Neuronal stem cell (in vitro differentiated cells): ENCODE measurements at places on chromosomes 5 and 9.

GRCh38 chr9:76904661-76905457 is 1.1 kb downstream of the PRUNE2 start:
- peaks cover 18% of the 10 kb centered on the region for H3K27me3 ChIP-seq
- no peaks in the 10 kb centered on the region for H3K36me3 ChIP-seq
- no peaks in the 10 kb centered on the region for H3K4me1 ChIP-seq
- no peak overlapping the region for H3K4me3 ChIP-seq
- no peak overlapping the region for H3K27ac ChIP-seq

GRCh38 chr5:19169426-19169825 is 818.6 kb downstream of the CDH18 start:
- H3K27me3 ChIP-seq = no peaks in the 10 kb centered on the region
- H3K27ac ChIP-seq = no peak overlapping the region
- H3K4me3 ChIP-seq = no peak overlapping the region
- no peaks in the 10 kb centered on the region for H3K36me3 ChIP-seq
- DNase-seq = no peak
- no peaks in the 10 kb centered on the region for H3K4me1 ChIP-seq

- no peak overlapping the region for H3K27ac ChIP-seq
- no peak for DNase-seq
- H3K27me3 ChIP-seq = no peaks in the 10 kb centered on the region
- H3K4me1 ChIP-seq = no peaks in the 10 kb centered on the region
Measured at GRCh38 chr5:178476972-178477754, 113.0 kb downstream of the COL23A1 start.

DNA sequence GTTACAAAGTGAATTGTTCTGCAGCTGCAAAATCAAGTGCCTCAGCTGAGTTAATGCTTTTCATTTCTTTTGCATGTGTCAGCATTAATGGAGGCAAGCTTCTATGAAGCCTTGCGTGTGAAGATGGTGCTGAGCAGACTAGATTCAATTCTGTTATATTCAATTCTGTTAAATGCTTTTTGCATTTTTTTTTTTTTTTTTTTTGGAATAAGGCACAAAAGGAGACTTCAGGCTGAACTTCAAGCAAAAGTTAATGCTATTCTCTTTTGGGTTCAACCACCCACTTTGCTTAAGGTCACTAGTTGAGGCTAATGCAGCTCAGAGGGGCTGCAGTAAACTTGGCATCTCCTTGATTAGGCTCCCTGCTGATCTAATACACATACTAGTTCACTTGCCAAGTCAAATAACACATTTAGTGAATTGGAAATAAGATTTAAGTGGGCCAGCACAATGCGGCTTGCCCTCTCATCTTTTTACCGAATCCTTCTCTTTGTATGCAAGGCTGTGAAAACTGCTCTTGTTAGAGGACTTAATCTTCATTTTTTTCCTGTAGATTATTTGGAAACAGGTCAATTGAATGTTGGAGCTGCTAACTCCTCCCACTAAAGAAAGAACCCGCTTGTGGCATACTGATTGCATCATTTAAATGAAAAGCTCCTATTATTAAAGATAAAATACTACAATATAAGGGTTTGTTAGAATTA is 1020.2 kb downstream of the NR2F1-AS1 start:
- H3K27me3 ChIP-seq = no peaks in the 10 kb centered on the region
- no peak overlapping the region for H3K27ac ChIP-seq
- no peaks in the 10 kb centered on the region for H3K36me3 ChIP-seq
- peaks cover 5% of the 10 kb centered on the region for H3K4me1 ChIP-seq
- no peak overlapping the region for H3K4me3 ChIP-seq

DNA sequence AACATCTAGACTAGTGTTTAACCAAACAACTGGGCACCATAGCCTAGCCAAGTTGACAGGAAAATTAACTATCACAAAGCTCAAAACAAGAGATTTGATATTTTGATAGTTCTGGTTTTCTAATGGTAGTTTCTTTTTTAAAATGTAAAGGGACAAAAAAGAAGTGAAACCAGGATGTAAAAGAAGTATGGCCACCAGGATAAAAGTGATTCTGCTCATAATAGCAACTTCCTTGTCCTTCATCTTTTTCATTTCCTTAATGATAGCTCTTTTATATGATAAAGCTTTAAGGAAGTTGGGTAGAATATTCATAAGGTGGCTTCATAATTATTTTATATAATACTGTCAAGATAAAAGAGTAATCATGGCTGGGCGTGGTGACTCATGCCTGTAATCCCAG is 139.1 kb downstream of the BASP1 start:
- no peak for DNase-seq
- H3K27me3 ChIP-seq = no peaks in the 10 kb centered on the region
- no peak overlapping the region for H3K27ac ChIP-seq
- H3K4me3 ChIP-seq = no peak overlapping the region
- no peaks in the 10 kb centered on the region for H3K36me3 ChIP-seq
- peaks cover 2% of the 10 kb centered on the region for H3K4me1 ChIP-seq

DNA sequence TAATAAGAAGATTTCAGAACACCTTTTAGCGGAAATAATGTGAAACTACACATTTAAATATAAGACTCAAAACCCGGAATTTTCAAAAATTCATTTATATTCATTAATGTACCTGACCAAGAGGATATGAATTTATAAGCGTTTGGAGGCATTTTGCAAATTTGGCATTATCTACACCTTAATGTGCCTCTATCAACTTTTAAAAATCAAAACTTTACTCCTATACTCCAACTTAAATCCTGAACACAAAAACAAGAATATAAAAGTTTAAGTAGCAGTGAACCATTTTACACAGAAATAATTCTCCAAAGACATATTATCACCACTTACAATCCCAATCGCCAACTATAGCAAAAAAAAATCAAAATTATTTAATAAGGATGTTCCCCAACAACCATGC is 3.9 kb downstream of the ZNF608 start:
- peak overlapping the region; percentile 82 for H3K4me3 ChIP-seq
- H3K27me3 ChIP-seq = no peaks in the 10 kb centered on the region

DNA sequence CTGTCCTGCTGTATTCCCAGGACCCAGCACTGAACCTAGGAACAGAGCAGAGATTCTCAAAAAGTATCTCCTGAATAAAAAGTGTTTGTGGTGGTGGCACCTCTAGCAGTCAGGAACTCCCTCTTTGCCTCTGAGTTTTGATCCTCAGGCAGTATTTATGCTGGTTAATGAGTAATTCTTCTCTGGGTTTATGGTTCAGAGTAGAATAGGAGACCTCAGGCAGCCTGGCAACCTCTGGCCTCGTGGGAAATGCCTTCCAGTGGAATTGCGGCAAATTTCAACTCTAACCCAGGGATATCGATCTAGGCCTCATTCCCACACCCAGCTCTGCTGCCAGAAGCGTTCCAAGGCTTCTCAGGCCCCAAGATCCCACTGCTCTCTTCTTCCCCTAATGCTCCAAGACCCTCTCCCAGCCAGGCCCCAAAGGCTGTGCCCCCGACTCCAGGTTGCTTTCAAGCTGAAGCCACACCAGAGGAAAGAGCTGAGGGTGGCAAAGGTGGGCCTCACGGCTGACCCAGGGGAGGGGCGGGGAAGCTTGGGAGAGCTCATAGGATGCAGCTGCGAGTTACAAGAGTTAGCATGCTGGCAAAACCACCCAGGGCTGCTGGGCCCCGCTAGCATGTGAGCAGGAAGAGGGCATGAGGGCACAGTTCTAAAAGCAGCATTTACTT is 10.9 kb upstream of the HDHD3 start:
- H3K36me3 ChIP-seq = peaks cover 63% of the 10 kb centered on the region
- no peak overlapping the region for H3K4me3 ChIP-seq
- no peaks in the 10 kb centered on the region for H3K4me1 ChIP-seq
- H3K27ac ChIP-seq = no peak overlapping the region
- DNase-seq = no peak

GRCh38 chr5:25345240-25345771 is 700.5 kb upstream of the CDH10 start:
- no peak overlapping the region for H3K27ac ChIP-seq
- H3K4me3 ChIP-seq = no peak overlapping the region
- no peaks in the 10 kb centered on the region for H3K4me1 ChIP-seq
- H3K36me3 ChIP-seq = no peaks in the 10 kb centered on the region

GRCh38 chr5:149370878-149371277 is 8.2 kb downstream of the IL17B start:
- peaks cover 2% of the 10 kb centered on the region for H3K4me1 ChIP-seq
- peaks cover 5% of the 10 kb centered on the region for H3K36me3 ChIP-seq
- no peak overlapping the region for H3K4me3 ChIP-seq
- H3K27me3 ChIP-seq = no peaks in the 10 kb centered on the region
- H3K27ac ChIP-seq = no peak overlapping the region

GRCh38 chr9:84856181-84856632 is 186.7 kb downstream of the NTRK2 start:
- H3K4me1 ChIP-seq = peaks cover 36% of the 10 kb centered on the region
- no peak for DNase-seq
- no peaks in the 10 kb centered on the region for H3K36me3 ChIP-seq
- H3K27ac ChIP-seq = no peak overlapping the region

- no peak for DNase-seq
- H3K27me3 ChIP-seq = no peaks in the 10 kb centered on the region
Measured at GRCh38 chr5:955886-956761, 52.5 kb upstream of the NKD2 start.

DNA sequence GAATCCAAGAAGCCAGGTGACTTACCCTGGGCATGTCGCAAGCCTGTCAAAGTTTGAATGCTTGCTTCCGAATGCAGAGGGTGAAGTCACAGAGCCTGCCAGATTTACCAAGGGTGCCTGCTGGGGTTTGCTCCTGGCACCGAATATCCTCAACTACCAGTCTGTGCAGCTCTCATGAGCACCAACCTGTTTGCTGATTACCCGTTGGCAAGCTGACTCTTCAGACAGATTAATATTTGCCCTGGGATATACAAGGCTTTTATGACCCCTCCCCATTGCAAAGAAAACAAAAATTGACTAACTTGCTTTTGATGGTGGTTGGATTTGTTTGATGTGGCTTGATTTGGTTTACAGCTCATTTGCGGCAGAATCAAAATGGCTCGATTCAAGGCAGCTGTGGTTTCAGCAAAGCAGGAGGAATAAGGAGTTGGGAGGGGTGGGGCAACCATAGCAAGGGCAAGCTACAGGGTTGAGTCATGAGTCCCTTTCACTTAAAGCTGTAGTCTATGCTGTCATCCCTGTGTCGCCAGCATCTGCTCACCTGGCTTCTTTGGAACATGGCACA is 82.3 kb upstream of the AGXT2 start:
- no peaks in the 10 kb centered on the region for H3K27me3 ChIP-seq
- H3K36me3 ChIP-seq = no peaks in the 10 kb centered on the region
- H3K4me1 ChIP-seq = peaks cover 1% of the 10 kb centered on the region
- H3K4me3 ChIP-seq = no peak overlapping the region
- DNase-seq = no peak
- H3K27ac ChIP-seq = no peak overlapping the region

- no peak overlapping the region for H3K27ac ChIP-seq
- no peaks in the 10 kb centered on the region for H3K4me1 ChIP-seq
- no peaks in the 10 kb centered on the region for H3K27me3 ChIP-seq
- no peak for DNase-seq
Measured at GRCh38 chr9:113705306-113705927, 170.7 kb upstream of the ZNF618 start.

DNA sequence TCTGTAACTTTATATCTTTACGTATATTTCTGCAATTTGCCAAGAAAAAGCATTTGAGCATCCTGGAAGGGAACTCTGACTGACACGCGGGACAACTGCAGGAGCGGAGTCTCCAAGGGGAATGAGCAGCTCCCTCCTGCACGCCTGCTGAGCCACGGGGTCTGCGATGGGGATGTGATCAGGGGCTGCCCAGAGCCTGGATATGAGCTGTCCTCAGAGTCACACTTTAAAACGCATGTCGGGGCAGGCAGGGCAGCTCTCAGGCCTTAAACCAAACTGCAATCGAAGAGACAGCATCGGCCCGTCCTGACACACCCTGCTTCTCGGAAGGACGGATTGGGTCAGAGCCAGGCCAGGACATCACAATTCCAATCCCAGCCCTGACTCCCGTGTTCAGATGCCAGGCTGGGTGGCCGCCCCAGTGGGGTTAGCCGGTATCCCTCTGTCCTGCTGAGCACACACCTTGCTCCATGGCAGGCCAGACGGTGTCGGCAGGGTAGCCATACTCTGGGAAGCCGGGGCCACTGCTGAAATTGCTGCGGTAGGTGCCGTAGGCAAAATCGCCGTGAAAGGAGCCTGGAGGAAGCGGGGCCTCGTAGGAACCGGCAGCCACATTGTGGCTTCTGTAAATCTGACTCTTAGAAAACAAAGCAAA is 17.2 kb downstream of the SEC16A start:
- no peaks in the 10 kb centered on the region for H3K4me1 ChIP-seq
- peaks cover 100% of the 10 kb centered on the region for H3K36me3 ChIP-seq
- peak overlapping the region; percentile 14 for H3K4me3 ChIP-seq
- H3K27me3 ChIP-seq = no peaks in the 10 kb centered on the region

DNA sequence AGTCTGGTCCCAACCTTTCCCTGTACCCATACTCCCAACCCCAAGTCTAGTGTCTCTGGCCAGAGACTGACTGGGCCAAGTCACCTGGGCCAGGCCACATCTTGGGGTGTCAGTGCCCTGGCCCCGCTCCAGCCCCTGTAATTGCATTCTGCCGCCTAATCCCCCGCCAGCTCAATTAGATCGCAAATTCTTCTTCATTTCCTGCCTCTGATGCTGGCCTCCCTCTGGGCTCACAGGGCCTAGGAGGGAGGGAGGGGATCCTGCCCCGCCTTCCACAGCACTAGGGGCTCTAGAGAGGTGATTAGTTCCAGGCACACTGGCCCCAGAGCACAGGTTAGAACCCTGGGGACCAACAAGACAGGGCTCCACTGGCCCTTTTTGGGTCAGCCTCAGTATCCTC is 5.5 kb downstream of the CXXC5 start:
- H3K27ac ChIP-seq = no peak overlapping the region
- no peaks in the 10 kb centered on the region for H3K27me3 ChIP-seq
- DNase-seq = no peak
- H3K4me3 ChIP-seq = no peak overlapping the region
- H3K4me1 ChIP-seq = peaks cover 48% of the 10 kb centered on the region
- peaks cover 6% of the 10 kb centered on the region for H3K36me3 ChIP-seq

- no peaks in the 10 kb centered on the region for H3K4me1 ChIP-seq
- H3K27ac ChIP-seq = no peak overlapping the region
- H3K27me3 ChIP-seq = no peaks in the 10 kb centered on the region
- H3K36me3 ChIP-seq = no peaks in the 10 kb centered on the region
- DNase-seq = no peak
Measured at GRCh38 chr5:15142458-15142857, 270.9 kb upstream of the ANKH start.

DNA sequence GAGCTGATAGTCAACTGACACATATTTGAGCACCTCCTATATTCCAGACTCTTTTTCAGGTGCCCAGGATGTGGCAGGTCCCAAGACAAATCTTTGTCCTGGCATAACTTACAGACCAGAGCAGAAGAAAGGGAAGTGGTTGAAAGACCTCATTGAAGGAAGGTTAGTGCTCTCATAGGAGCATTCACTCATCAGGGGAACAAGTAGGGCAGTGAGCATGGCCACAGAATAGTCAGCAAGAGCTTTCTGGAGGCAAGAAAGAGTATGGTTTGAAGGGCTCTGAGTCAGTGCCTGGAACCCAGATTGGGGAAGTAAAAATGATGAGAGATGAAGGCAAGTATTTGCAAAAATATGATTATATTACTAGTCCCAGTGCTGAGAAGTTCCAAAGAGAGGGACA is 25.0 kb upstream of the ERMP1 start:
- H3K4me3 ChIP-seq = no peak overlapping the region
- H3K4me1 ChIP-seq = peaks cover 5% of the 10 kb centered on the region
- no peak for DNase-seq
- no peak overlapping the region for H3K27ac ChIP-seq

GRCh38 chr5:142287096-142287972 is 37.5 kb downstream of the SPRY4 start:
- H3K27ac ChIP-seq = no peak overlapping the region
- no peak overlapping the region for H3K4me3 ChIP-seq
- DNase-seq = no peak
- no peaks in the 10 kb centered on the region for H3K36me3 ChIP-seq
